ENCODE measurements at places on chromosomes 13 and 19.

DNA sequence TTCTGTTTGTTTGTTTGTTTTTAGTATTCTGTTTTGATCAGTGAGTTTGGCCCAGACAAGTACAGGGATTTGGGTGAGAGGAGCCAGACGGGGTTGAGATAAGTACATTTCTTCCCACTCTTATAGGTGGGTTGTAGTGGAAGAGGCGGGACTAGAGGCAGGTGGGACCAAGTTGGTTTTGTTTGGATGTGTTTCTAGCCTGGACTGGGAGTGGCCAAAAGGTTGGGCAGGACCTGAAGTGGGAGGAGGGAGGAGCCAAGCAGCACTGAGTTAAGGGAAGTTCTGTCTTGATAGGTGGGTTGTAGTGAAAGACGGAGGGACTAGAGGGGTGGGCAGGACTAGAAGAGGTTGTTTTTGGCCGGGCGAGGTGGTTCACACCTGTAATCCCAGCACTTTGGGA is 9.0 kb downstream of the DNASE2 start:
- no peak for DNase-seq

- DNase-seq: no peak
These were observed 264.0 kb downstream of the KLF12 start for GRCh38 chr13:73870036-73870741.

DNA sequence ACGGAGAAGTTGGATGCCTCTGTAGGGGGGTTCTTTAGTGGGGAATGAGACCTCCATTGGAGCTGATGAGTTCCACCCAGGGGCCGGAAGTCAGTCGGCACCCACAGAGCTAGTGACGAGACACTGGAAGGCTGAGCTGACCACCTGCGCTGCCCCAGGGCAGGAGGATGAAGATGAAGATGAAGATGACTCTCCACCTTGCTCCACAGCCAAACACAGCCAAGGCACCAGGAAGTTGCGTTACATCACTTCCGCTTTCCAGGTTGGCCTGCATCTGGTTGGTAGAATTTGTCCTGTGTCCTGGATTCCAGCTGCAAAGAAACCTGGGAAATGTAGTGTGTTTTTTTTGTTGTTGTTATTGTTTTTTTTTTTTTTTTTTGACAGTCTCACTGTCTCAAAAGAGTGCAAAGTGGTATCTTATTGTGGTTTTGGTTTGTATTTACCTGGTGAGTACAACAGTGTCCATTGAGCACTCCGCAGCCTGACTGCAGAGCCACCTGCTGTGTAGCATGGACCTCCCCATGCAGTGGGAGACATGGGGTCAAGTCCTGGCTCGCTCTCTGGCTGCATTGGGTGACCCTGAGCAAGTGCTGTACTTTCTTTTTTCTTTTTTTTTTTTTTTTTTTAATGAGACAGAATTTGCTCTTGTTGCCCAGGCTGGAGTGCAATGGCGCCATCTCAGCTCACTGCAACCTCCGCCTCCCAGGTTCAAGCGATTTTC is 1.9 kb downstream of the TBC1D17 start:
- DNase-seq: no peak

DNA sequence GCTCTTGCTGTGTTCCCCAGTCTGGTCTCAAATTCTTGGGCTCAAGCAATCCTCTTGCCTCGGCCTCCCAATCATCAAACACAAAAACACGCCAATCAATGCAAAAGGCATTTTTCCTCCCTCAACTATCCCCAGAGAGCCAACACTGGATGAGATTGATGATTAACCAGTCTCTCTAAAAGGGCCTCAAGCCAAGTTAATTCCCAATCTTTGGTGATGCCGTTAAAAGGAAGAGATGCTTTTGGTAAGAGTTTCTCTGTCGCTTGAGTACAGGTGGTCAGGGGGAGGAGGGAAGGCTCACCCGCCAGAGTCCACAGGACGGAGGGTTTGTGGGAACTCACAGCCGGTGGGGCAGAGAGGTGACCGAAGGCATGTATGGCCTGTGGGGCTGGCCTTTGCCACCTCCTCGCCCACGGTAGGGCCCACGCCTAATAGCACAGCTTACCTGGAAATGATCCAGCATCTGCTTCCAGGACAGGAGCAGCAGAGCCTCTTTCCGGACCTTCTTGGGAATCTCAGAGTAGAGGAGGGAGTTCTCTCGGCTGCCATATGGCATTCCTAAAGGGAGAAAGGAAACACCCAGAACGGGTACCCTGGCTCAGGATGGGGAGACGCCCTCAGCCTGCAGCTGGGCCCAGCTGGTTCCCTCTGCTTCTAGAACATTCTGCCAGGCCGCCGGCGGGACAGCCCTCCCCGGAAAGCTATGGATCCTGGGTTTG is 18.1 kb downstream of the DPP9 start:
- no peak for DNase-seq

GRCh38 chr19:6616011-6616410 is 25.1 kb upstream of the CD70 start:
- DNase-seq: no peak

DNA sequence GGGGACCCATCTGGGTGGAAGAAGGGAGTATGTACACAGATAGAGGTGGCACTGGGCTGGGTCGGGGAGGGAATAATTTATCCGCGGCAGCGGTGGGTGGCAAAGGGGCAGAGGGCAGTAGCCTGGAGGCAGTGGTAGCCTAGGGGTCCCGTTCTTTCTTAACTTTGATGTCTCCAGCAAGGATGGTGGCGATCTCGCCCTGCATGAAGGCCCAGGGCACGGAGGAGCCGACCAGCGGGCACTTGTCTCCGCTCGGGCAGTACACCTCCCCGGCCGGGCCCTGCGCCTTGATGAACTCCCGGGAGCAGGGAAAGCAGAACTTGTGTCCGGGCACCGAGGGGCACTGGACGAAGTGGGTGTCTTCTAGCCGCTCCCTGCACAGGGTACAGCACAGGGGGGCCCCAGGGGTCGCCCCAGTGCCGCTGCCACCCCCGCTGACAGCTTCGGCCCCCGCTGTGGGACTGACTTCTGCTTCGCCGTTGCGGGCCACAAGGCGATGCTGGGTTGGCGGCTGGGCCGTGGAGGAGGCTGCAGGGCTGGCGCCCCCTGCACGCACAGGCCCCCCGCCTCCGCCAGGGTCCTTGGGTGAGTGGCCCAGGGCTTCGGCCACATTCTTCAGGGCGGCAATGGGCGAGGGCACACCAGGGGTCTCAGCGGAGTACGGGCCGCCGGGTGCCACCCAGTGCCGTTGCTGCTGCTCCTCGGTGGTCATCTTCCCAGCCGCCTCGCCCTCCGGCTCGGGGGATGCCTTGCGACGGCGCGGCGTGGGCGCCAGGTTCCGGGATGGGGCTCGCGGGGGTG is 1.9 kb downstream of the IRF2BP1 start:
- no peak for DNase-seq

- no peak for DNase-seq
These were observed 5.9 kb downstream of the HCN2 start for GRCh38 chr19:595326-596262.

DNA sequence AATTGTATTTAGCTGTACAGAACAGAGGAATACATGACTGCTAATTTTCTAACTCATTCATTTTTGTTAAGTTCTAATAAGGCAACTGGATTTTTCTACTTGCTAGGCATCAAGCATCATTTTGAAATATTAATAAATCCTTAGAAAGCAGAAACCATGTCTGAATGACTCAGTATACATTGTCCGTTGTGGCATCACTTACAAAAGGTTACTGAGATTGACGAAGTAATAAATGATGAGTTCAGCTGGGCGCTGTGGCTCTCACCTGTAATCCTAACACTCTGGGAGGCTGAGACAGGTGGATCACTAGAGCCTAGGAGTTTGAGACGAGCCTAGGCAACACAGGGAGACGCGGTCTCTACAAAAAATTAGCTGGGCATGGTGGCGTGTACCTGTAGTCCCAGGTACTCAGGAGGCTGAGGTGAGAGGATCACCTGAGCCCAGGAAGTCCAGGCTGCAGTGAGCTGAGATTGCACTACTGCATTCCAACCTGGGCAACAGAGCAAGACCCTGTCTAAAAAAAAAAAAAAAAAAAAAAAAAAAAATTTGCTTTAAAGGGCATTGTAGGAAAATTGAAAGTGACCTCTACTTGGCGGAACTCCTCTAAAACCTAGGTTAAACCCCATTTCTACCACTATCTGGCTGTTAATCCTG is 36.6 kb downstream of the LHFPL6 start:
- no peak for DNase-seq

DNA sequence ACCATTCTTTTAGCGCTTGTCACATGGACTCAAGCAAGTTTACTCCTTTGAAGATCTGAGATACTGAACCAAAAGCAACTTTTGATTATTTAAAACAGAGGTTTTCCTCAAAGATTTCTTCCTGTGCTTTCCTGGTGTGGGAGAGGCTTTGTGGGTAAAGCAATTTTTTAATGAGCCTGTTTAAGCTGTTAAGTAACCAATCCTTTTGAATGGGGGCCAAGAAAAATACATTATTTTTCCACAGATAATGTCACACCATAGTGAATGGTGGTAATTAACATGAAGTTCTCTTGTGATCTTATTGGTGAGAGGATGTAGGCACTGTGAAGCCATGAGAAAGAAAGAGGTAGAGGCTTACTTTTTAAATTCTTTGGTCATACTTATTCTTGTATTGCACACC is 55.8 kb upstream of the OBI1 start:
- no peak for DNase-seq

DNA sequence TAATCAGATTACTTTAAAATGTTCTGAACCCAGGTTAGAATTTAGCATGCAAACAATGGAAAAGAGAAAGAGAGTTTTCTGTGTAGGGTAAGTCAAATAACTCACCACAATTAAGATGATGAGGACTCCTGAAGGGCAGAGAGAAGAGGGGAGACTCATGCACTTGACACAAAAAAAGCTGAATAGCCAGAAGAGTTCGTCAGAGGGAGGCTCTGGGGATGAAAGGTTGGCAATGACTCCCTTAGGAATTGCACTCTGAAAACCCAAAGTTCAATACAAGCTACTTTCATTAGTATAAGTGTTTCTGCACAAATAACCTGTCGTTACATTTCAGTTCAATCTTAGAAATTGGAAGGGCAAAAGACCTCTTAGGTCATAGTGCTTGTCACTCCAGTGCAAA is 434.4 kb upstream of the PCDH9 start:
- no peak for DNase-seq

DNA sequence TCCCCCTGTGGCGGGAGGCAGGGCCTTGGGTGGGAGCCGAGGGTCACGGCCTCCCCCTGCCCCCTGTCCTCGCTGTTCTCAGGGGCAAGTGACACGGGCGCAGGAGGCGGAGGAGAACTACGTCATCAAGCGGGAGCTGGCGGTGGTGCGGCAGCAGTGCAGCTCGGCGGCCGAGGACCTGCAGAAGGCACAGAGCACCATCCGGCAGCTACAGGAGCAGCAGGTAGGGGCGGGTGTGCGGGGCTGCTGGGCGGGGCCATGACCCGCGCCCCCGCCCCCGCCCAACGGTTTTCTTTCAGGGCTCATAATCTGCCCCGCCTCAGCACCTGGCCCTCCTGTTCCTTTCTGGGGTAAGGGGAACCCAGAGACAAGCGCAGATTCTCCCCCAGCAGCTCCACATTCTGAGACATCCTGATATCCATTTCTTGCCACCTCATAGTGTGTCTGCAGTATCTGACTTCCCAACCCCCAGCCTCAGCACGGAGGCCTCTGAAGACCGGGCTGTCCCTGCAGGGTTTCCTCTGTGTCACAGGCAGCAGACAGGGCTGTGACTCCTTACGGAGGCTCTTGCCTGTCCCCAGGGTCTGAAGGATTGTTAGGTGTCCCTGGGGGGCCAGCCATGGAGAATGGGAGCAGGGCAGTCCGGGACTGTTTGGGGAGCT is 15.9 kb downstream of the PRR36 start:
- DNase-seq: no peak

DNA sequence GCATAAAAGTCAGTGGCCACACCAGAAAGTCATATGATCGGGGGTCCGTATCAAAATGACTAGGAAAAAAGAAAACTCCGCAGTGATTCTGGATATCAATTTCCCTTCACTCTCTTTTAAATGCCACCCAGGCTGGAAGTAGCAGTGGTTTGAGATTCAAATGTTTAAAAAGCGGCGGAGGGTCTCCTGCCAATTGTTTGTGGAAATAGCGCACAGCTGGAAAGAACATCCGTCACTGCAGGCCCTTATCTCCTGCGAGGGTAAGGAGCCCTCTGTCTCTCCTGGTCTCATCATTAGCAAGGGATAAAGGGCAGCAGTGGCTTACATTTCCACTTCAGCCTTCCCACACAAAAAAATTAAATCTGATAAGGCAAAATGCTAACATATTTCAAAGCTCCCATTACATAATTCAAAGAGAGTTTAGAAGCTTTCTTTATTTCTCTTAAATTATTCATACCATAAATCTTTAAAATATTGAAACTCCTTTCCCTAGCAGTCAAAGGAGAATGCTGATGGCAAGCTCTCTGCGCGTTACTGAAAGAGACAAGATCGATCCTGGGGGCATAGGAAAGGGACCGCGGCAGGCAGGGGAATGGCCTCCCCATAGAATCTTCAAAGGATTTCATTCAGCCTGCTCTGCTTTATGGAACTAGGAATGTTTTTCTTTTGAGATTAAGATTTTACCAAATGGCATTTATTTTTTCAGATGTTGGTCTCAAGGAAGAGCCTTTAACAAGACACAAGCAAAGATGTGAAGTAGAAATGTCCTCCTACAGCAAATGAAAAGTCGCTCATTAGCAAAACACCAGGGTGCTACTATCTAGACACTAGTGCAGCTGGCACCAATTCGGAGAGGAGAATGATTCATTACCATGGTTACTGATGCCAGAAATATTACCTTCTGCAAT is 35.0 kb downstream of the AMER2 start:
- DNase-seq: no peak

DNA sequence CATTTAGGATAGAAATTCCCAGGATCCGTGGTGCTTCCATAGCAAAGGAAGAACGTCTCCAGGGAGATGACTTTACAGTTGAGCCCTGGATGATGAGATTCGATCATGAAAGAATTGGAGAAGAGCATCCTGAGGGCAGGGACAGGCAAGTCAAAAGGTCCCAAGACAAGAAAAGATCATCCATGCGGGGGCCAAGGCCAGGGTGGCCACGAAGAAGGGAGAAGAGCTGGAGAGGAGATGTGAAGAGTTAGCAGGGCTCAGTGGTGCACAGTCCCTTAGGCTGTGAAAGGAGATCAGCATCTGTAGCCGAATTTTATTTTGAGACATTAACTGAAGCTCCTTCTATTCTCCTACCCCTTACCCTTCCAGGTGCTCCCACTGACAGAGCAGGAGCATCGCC is 28.9 kb downstream of the OR10H4 start:
- no peak for DNase-seq

GRCh38 chr13:66461021-66461420 is 769.1 kb downstream of the PCDH9 start:
- DNase-seq: no peak

DNA sequence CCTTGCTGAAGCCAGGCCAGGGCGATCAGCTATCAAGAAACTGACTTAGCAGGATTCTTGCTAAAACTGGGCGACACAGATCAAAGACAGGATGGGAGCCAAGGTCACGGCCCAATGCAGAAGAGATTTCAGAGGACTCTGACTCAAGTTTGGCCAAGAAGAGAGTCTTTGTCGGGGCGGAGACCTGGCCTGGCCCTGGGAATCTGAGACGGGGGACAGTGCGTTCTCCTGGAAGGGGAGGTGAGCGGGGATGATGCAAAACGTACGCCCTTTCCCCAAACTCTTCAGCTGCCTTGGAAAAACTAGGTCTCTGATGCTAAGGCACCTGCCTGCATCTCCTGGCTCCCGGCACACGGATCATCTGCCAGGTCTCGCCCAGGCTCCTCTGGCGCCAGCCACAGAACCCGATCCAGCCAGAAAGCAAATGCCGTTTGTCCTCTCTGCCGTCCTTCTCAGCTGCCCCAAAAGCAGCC is 9.8 kb downstream of the MVB12A start:
- no peak for DNase-seq

- DNase-seq: peak; percentile 11
These were observed 1.2 kb downstream of the LONP1 start for GRCh38 chr19:5718579-5719273.
